ENCODE measurements at places on chromosomes 2 and 18. TPM values are rescaled to one million over a fixed set of nuclear protein-coding genes. Genes with fewer than 3 reads are reported as not detected.

The GPR35 gene
- 5.2 TPM for total RNA-seq

The DNER gene
- total RNA-seq = not detected

The CD8B gene
- 1.7 TPM for total RNA-seq

The DSEL gene
- 0.15 TPM for total RNA-seq

The DLGAP1 gene
- 0.53 TPM for total RNA-seq

The KIAA2012 gene
- total RNA-seq = not detected

The FAM210A gene
- 22.4 TPM for total RNA-seq

The CMPK2 gene
- 84.8 TPM for total RNA-seq

The RTP5 gene
- 0.13 TPM for total RNA-seq

The TMEM163 gene
- total RNA-seq = 2.3 TPM

The MAP3K19 gene
- total RNA-seq = not detected

The CXCR1 gene
- 2.7 TPM for total RNA-seq

The SPP2 gene
- total RNA-seq = not detected

The HOXD13 gene
- not detected for total RNA-seq

The RRM2 gene
- total RNA-seq = 546 TPM

The GRHL1 gene
- 1.2 TPM for total RNA-seq

The SAG gene
- 0.10 TPM for total RNA-seq

The L3MBTL4 gene
- total RNA-seq = 0.20 TPM

The PIKFYVE gene
- total RNA-seq = 37.2 TPM

The ASTL gene
- total RNA-seq = 0.53 TPM

The PLCL1 gene
- total RNA-seq = 1.6 TPM

The TSHZ1 gene
- 18.2 TPM for total RNA-seq

The CCDC141 gene
- total RNA-seq = 2.6 TPM

All from activated CD4-positive, alpha-beta memory T cell treated with anti-CD3 and anti-CD28 coated beads, Interleukin-2, amount 10 ng/mL, durations not matched to agents 7 days and 5 days (primary cell).